Activated CD4-positive, CD25-positive, alpha-beta regulatory T cell (primary cell): ENCODE measurements at places on chromosomes 3 and 15.
A peak's percentile ranks its signal among the peaks of the same experiment; 100 is the strongest.

- no peak for DNase-seq
Measured at GRCh38 chr3:94927175-94927574, 864.3 kb downstream of the NSUN3 start.

DNA sequence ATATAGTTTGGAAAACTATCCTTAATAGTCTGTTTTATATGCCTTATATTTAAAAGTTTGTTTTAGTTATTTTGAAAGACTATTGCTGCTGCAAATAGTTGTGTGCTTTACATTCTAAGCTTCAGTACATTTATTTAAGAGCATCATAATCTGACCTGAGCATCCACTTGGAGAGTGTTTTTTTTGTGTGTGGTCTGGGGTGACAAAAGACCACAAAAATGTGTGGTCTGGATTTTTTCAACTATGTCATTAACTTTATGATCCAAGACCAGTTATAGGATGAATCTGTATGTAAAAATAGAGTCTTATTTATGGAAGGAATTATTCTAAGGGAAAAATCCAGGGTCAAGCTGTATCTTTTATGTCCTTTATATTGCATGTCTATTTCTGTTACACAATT lies 77.4 kb downstream of the SLTM start:
- no peak for DNase-seq

DNA sequence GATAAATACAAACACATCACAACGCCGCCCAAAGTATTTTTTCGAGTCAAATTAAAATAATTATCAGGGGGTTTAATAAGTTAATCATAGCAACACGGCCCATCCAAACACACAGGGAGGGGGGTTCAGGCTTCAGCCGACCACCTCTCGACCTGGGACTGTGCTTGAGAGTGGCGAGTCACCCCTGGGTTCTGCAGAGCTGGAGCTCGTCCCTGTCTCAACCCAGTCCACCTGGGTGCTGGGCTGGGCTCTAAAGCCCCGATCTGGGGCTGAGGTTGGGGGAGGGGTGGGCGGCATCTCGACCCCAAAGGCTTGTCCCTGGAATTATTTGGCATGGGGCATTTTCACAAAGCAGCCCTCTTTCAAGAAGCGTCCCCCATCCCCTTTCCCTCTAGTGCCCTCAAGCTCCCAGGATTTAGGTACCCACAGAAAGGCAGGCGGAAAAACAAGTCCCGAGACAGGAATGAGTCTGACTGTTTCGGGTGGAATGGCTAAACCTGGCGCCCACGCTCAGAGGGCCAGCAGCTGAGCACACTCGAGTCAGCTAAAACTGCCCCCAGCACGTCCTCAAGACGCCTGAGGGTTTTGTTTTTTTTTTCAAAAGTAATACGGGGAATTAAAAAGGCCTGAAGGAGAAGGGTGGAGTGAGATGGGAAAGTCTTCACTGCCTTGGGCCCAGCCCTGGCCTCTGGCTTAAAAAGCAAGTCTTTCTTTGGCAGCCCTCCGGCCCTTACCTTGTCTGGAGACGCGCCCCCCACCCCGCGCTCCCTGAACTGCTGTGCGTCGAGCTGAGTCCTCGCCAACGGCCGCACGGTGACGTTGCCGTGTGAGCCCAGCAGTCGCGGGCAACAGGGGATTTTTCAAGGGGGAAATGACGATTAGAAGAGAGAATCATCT lies 32.5 kb downstream of the NR2F2 start:
- no peak for DNase-seq

- DNase-seq = no peak
Measured at GRCh38 chr15:61978225-61978624, 82.0 kb downstream of the VPS13C start.

DNA sequence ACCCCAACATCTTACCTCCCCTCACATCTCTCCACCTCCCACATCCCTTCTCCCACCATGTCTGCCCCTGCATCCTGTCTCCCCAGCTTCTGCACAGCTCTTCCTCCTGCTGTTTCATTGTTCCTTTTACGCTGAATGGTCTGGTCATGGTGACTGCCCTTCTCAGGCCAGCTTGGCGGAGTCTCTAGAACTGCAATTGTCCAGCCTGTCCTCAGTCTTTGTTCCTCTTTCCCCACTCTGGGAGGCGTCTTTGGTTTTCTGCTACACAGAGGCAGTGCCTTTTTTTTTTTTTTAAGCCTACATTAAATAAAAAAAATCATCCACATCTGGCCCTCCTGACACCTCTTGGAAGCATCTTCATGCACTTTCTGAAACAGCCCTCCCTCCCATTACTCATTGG lies 49.1 kb upstream of the SEC22A start:
- DNase-seq = no peak

GRCh38 chr15:100877551-100877950 lies 2.1 kb upstream of the ALDH1A3 start:
- no peak for DNase-seq

- DNase-seq = no peak
Measured at GRCh38 chr3:58581328-58582091, 4.3 kb upstream of the FAM107A start.

DNA sequence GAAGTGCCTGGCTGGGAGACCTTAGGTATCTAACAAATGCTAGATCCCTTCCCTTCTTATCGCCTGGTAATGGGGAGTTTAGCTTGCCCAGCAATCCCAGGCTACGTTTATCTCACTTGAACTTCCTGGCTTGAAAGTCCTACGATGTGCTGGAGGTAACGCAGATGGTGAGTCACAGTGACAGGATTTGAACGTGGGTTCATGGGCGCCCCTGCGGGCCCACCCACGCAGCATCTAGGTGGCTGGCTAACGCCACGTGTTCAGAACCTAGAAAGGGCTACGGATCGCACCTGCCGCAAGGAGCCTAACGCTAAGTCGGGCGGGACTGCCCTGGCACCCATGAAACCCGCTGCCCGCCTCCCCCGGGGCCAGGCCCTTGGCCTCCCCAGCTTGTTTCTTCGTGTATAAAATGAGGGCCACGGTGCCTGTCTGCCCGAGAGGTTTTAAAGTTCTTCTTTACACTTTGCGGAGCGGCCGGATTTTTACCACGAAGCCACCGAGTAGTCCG lies 600 bp upstream of the USP3 start:
- peak; percentile 62 for DNase-seq

GRCh38 chr15:43749690-43750345 lies 3.6 kb downstream of the PDIA3 start:
- DNase-seq = no peak

- no peak for DNase-seq
Measured at GRCh38 chr3:58291671-58292338, 14.2 kb upstream of the RPP14 start.

DNA sequence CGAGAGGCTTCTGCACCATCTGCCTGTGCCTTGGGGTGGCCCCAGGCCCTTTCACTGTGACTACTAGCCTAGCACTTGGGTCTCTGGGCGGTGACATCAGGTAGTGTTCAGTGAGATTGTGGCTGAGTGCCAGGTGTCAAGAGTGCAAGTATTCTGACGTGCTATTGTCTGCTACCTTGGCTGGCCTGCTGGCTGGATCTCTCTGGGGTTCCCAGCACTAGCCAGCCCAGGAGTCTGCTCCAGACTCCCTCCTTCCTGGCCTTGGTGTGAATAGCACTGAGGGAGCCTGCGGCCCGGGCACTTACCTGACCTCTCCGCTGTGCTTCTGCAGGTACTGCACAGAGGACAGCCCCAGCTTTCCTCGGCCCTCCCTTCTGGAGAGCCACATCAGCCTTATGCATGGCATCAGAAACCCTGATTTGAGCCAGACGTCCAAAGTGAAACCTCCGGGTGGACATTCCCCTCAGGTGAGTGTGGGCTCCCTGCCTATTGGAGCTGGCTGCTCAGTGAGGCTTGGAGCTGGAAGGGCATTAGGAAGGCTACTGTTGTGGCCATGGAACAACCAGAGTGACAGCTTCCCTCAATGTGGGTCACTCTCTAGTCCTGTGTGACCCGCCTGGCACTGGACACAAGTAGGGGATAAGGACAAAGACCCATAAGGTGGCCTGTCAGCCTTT lies 17.5 kb upstream of the ALPK3 start:
- DNase-seq = no peak

- DNase-seq = no peak
Measured at GRCh38 chr3:39183211-39184080, 8.9 kb downstream of the XIRP1 start.

GRCh38 chr3:151426341-151426657 lies 34.6 kb downstream of the IGSF10 start:
- DNase-seq = no peak

DNA sequence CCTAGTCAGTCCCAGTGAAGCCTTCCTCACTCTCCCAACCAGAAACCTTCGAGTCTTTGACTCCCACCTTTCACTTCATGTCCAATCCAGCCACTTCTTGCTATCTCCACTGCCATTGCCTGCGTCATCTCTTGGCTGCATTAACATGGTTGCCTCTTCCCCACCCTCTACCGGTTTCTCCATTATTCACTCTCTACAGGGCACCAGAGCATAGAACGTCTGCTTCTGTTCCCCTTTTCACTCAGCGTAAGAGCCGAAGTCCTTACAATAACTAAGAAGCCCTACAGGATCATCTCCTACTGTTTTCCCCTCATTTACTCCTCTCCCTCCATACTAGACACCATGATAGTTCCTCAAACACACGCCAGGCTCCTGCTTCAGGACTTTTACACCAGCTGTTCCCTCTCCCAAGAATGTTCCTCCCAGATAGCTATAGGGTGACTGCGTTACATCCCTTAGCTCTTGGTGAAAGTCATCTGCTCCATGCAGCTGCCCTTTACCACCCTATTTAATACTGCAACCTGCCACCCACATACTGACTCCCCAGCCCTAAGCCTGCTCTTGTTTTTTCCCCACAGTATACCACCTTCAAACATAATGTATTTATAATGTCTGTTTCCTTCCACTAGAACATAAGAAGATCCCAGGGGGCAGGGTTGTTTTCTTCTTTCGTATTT lies 30.9 kb downstream of the RCN2 start:
- no peak for DNase-seq

- DNase-seq = no peak
Measured at GRCh38 chr3:111035316-111035715, 36.3 kb upstream of the NECTIN3 start.

GRCh38 chr3:10398341-10398740 lies 77.4 kb upstream of the SEC13 start:
- DNase-seq = no peak

DNA sequence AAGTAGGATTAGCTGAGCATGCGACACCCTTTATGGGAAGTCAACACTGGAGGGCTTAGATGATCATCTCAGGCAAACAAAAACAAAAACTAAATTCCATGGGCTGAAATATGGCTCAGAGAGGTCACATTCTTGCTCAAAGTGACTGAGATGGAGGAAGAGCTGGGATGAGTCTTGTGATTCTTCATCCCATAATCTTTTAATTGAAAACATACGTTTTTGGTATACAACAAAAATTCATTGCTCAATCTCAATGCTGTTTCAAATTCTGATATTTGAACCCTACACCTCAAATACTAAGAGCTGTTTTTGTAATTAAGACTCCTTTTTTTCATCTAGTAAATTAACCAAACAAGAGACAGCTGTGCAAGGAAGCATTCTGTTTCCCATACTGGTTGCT lies 257.0 kb downstream of the NR1D2 start:
- no peak for DNase-seq

GRCh38 chr3:122984007-122984406 lies 43.6 kb downstream of the SEMA5B start:
- DNase-seq = no peak

DNA sequence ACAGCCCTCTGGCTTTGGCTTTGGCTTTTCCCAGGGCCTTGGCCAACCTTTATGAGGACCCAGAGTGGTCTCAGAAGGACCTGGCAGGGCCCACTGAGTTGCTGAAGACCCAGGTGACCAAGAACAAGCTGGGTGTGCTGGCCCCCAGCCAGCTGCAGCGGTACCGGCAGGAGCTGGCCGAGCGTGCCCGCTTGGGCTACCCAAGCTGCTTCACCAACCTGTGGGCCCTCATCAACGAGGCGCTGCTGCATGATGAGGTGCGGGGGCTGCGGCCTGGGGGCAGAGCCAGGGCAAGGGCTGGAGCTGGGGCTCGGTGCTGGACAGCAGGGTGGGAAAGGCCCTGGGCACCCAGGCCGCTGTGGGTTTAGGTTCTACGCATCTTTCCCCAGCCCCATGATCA lies 6.2 kb downstream of the PLA2G4B start:
- DNase-seq = no peak

- no peak for DNase-seq
Measured at GRCh38 chr3:130783629-130784028, 37.0 kb upstream of the PIK3R4 start.

DNA sequence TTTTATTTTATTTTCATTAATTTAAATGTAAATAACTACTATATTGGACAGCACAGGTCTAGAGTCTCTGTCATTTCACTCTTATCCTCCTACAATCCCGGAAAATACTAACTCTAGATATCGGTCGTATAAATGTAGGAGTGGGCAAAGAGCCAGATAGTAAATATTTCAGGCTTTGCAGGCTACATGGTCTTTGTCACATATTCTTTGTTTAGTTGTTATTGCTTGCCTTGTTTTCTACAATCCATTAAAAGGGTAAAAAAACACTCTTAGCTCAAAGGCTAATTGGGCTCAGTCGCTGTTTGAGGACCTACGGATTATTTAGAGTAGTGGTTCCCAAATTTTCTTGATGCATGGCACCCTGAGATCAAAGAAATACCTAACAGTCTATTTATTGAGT lies 1.7 kb downstream of the KNL1 start:
- DNase-seq = no peak

- DNase-seq = peak; percentile 28
Measured at GRCh38 chr15:52234596-52235541, 43.7 kb upstream of the GNB5 start.

DNA sequence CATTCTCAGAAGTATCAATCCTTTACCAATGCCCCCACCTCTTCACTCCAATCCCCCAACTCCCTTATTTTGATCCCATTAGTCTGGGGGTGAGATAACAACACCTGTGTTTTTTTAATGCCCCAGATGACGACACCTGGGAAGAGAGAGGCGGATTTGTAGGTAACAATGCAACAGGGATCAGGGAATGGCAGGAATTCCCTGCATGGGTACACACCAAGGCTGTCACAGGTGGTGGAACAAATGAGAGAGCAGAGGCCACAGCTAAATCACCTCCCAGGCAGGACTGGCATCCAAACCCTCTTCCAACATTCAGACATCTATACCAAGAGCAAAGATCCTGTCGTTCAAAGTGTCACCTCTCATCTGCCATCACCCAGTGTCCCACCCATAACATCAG lies 319.2 kb upstream of the TRIM42 start:
- DNase-seq = no peak

- no peak for DNase-seq
Measured at GRCh38 chr3:9167222-9167621, 82.2 kb downstream of the SRGAP3 start.

GRCh38 chr3:9891072-9891622 lies 737 bp downstream of the JAGN1 start:
- DNase-seq = no peak

- no peak for DNase-seq
Measured at GRCh38 chr15:58086491-58086890, 21.0 kb upstream of the ALDH1A2 start.

DNA sequence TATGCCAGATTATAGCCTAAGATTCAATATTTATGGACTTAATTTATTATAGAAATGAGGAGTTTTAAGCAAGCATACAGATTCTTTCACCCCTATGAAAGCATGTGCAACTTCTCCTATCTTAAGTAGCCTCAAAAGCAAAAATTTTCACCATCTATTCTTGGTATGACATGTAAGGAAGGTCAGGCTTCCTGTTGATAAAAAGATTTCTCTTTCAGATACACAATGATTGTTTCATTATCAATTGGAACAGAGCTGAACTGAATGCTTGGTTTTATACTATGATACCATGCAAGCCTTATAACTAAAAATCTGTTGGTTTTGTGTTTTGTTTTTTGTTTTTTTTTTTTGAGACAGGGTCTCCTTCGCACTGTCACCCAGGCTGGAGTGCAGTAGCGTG lies 3.9 kb downstream of the GRK7 start:
- no peak for DNase-seq

GRCh38 chr3:55296791-55297190 lies 190.3 kb downstream of the WNT5A start:
- DNase-seq = no peak
